Epithelial cell of esophagus (primary cell): ENCODE measurements at places on chromosomes 12 and 14.
A peak's percentile ranks its signal among the peaks of the same experiment; 100 is the strongest.

GRCh38 chr14:74645244-74645643, 33.2 kb upstream of the LTBP2 start:
- DNase-seq = no peak

DNA sequence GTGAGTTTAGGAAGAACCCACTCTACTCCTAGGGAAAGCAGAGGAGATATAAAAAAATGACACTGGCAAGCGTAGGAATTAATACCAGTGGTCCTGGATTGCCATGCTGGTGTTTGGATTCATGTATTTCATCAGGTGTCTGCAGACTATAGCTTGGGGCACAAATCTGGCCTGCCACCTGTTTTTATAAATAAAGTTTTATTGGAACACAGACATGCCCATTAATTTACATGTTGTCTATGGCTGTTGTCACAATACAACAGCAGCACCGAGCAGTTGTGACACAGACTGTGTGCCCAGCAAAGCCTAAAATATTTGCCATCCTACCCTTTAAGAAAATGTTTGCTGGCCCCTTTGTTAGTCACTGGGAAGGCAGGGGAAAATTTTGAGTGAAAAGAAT, 553.2 kb downstream of the VRK1 start:
- no peak for DNase-seq

- DNase-seq = peak; percentile 91
Measured at GRCh38 chr14:22898302-22899090, 15.5 kb downstream of the REM2 start.

DNA sequence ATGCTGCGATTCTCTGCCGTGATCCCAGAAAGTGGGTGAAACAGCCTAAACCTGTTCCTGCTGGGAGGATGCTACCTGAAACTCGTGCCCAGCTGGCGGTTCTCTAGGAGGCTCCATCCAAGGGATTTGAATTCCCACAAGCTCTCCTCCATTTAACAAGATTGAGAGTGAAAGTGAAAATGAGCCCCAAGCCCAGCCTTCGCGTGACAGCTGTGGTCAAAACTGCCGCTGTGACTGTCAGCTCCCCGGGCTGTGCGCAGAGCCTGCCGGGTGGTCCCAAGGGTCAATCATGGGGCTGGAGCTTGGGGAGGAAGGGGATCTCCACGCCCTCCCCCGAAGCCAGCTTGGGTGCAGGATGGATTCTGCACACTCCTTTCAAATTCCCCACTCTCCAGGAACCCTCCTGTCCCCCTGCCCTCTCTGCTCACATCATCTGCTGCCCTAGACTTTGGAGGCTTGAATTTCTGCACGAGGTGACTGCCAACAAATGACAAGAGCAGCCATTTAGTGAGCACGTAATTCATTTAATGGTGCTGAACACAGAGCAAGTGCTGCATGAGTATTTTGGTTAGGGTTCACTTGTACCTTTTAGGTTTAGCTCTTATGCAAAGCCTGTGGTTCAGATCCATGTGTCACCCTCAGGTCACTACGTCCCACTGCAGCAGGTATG, 5.3 kb downstream of the ASB2 start:
- DNase-seq = no peak

- peak; percentile 84 for DNase-seq
Measured at GRCh38 chr14:98186140-98186539, 1085.9 kb downstream of the BCL11B start.

DNA sequence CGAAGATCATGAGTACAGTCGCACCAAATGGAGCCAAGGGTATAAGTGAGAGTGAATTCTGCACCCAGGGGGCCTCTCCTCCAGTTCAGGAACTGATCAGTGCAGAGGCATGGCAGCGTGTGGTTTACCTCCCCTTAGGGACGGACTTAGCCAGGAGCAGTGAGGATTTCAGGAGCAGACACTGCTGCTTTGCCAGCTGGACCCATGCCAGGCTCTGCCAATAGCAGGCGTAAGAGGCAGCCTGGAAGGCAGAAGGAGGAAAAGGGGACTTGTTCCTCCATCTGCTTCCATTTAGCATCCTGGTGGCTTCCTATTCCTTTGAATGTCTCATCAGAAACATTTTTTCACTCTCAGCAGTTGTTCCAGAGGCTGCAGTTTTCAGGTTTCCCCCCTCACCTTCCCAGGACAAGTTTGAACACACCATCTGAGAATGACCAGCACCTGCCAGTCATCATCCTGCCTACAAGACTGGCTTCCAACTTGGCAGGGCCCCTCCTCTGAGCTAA, 137.0 kb upstream of the LMNTD1 start:
- peak; percentile 53 for DNase-seq

DNA sequence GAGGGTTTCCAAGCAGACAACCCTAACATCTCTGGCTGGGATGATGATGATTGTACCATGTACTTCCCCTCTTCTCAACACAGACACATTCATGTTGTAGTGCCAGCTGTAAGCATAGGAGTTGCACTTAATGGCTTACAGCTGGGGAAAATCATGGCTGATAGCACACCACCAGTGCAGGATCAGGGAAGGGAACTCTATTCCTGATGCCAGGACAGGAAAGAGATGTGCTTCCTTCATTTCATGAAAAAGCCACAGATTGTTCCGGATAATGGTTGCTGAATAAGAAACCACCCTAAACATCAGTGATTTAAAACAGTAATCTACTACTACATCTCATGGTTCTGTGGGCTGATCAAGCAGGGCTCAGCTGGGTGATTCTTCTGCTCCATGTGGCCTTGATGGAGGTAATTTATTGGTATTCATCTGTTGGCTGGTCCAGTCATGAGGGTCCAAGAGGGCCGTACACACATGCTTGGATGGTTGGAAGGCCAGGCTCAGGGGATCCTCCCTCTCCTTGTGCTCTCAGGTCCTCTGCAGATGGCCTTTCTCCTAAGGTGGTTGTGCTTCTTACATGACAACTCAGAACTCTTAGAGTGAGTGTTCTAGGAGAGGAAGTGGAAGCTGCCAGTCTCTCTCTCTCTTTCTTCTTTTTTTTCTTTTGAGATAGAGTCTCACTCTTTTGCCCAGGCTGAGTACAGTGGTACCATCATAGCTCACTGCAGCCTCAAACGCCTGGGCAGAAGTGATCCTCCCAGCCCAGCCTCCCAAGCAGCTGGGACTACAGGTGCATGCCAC, 16.5 kb downstream of the TRAF3 start:
- DNase-seq = no peak

DNA sequence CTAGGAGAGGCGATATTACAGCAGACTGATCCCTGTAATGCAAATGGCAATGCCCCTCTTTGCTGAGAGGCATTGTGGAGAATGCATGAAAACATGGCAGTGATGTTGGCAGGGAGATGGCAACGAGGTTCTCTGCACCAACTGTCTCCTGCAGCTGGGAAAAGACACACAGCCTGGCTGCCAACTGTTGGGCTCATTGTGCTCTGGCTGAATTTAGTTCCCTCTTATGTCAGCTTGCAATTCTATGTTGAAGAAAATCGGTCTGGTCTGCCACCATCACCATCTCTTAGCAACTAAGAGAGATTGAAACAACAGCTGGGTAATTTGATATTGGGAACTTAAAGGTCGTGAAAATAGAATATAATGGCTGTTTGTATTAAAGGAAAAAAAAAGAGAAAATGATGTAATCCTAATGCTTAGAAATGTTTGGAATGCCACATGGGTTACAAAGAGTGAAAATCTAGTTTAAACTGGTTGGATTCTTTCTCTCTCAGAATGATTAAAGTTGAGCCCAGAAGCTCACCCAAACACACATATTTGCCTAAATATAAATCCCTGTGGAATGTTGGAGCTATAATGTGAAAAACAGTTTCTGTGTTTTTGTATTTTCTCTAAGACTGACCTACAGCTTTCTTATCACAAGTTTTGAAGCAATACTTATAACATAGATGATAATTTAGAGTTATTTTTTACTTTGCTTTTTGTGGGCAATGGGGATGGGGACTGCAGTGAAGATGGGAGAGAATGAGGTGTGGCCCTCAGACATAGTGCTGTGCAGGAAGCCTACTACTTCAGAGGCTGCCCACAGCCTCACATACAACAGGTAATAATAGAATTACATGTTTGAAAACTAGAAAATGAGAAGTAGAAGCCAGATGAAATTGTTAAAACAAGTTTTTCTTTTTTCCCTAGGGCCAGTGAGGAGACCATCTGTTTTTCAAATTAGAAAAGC, 143.7 kb downstream of the AKAP6 start:
- DNase-seq = peak; percentile 69

GRCh38 chr14:71952381-71953363, 20.4 kb downstream of the RGS6 start:
- DNase-seq = no peak

DNA sequence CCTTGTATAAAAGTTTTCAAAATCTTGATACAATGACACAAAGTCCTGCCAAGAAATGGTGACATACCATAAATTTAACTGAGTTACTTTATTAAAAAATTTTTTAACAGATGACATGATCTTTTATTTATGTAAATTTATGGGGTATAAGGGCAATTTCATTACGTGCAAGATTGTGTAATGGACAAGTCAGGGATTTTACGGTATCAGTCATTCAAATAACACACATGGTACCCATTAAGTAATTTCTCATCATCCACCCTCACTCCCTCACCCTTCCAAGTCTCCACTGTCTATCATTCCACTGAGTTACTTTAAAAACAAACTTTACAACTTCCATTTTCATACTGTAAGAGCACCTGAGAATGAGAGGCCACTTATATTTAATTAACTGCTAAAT, 37.4 kb downstream of the SPTLC2 start:
- DNase-seq = no peak

GRCh38 chr12:127311720-127312364, 955.1 kb upstream of the TMEM132C start:
- no peak for DNase-seq

DNA sequence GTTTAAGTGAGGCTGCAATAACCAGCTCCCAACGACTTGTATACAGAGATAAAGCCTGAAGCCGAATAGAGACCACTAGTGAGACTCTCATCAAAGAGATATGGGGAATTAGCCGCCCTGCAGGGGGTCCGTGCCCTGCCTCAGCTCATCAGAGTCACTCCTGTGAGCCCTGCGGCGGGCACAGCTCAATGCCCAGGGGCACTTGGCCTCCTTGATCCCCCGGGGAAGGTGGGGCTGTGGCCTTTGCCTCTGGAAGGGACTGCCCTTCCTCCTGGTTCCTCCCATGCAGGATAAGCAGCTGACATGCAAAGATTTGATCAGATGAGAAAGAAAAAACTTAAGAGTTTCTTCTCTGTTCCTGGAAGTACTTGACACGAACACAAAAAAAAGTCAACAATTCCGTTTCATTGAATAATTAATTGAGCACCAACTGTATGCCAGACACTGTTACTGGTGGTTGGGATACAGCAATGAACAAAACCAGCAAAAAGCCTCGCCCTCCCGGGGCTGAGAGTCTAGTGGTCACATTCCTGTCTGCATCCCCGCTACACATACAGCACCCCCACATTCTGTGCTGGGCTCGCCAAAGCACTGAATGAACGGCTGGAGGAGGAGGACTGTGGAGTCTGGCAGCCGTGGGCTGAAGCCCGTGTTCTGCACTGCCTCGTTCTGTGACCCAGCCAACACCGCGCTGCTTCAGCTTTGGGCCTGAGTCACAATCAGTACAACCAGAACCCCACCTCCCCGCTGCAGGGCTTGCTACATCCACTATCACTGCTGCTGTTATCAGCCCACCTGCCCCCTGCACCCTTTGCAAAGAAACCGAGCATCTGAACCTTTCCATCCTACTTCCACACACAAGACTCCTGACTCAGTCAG, 10.3 kb downstream of the TTC7B start:
- no peak for DNase-seq

DNA sequence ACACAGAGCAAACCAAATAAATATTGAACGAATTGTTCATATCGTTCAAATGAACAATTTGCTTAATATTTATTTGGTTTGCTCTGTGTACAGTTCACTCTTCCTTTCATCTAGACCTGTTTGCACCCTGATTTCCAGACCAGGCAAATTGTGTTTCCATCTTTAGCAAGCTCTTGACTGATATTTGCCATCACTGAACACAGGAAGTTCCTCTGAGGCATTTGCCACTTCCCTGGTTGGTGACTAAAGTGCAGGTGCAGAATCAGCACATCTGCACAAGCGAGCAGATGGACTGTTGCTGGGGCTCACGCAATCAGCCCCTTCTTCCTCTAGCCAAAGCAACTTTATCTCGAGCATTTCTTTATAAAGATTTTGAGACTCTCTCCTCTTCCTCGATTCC, 112.9 kb downstream of the DAAM1 start:
- no peak for DNase-seq

DNA sequence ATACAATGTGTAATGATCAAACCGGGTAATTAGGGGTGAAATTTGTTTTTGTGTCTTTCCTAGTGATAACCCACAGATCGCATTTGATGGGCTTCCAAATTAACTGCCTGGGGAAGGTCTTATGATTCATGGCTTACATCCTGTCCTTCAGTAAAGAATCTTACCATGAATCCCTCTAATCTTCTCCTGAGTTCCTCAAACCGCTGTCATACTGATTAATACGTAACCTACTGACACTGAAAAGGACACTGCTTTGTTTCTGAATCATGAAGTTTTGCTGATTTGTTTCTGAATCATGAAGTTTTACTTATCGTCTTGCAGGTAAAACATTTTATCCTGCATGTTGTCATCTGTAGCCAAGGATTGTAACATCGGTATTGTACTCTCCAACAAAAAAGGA, 52.0 kb upstream of the CRY1 start:
- DNase-seq = peak; percentile 62

DNA sequence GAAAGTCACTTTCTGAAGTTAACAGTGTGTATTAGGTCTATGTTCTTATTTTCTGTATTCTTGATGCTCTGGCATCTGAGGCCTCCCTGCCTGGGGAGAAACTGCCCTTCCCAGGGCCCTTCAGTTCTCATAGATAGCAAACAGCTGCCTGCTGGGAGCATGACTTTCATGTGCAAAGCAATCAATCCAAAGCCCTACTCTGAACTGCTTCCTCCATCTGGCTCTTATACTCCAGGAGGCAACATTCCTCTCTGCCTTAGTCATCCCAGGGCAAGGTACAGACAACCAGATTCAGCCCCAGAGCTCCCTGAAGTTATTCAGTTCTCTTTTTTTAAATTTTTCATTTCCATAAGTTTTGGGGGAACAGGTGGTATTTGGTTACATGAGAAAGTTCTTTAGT, 41.7 kb upstream of the RIN3 start:
- DNase-seq = peak; percentile 87

- no peak for DNase-seq
Measured at GRCh38 chr12:93938317-93938716, 210.1 kb upstream of the PLXNC1 start.

- DNase-seq = no peak
Measured at GRCh38 chr12:124049451-124050094, 76.6 kb downstream of the ZNF664 start.

GRCh38 chr14:105021656-105022275, 883 bp upstream of the CDCA4 start:
- peak; percentile 54 for DNase-seq

GRCh38 chr12:42482748-42483520, 106.6 kb downstream of the PRICKLE1 start:
- DNase-seq = peak; percentile 53
